ENCODE measurements at places on chromosomes 3 and 15.

DNA sequence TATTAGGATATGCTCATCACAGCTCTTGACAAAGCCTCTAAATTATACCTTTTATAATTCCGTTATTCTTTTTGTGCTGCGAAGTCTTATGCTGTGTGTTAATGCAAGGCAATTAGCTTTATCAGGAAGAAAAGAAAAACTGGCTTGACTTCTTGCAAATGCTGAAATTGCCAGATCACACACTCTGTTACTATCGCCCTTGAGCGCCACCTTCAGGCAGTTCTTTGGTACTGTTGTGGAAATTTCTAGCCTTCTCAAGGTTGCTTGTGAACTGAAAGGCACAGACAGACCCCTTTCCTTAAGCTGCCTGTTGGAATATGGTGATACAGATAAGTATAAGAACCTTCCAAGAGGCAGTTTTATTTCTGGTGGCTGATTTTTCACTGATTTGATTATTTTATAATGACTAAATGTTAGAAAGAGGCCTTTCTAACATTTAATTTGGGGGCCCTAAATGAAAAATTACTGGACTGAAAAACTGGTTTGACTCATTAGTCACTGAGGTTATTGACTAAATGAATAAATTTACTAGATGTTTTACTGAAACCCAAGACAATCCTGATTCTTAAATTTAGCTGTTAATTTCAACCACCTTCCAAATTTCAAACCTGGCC, 126.2 kb upstream of the RASGRP1 start:
- H3K4me1 ChIP-seq = no peaks in the 10 kb centered on the region
- H3K36me3 ChIP-seq = no peaks in the 10 kb centered on the region
- H3K27ac ChIP-seq = no peak overlapping the region
- DNase-seq = peak; percentile 48

- no peak for DNase-seq
- no peaks in the 10 kb centered on the region for H3K36me3 ChIP-seq
- no peaks in the 10 kb centered on the region for H3K27me3 ChIP-seq
These were observed 24.3 kb upstream of the SUCLG2 start for GRCh38 chr3:67678665-67679064.

- no peak overlapping the region for H3K4me3 ChIP-seq
- H3K4me1 ChIP-seq = no peaks in the 10 kb centered on the region
- H3K27ac ChIP-seq = no peak overlapping the region
- no peaks in the 10 kb centered on the region for H3K27me3 ChIP-seq
These were observed 528.4 kb upstream of the RGMA start for GRCh38 chr15:93617443-93617842.

- H3K27ac ChIP-seq = no peak overlapping the region
- no peaks in the 10 kb centered on the region for H3K4me1 ChIP-seq
These were observed 215.3 kb downstream of the ROBO2 start for GRCh38 chr3:77254967-77255831.

DNA sequence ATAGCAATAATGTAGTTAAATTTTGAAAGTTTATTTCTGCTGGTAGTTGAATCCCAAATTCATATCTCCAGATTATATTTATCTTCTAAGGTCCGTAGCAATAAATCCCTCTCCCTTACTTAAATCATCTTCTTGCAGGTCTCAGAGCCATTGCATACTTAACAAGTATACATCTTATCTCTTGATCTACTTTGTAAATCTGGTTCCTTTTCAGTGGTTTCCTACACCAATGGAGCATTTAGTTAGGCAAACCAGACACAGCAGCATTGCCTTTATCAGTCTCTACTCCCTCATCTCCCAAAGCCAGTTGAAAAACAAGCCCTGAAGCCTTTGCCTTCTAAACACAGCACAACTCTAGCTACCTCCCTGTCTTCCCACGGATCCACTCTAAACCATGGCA, 440.9 kb downstream of the CNTN6 start:
- no peaks in the 10 kb centered on the region for H3K27me3 ChIP-seq
- no peak for DNase-seq
- no peaks in the 10 kb centered on the region for H3K36me3 ChIP-seq
- H3K4me1 ChIP-seq = no peaks in the 10 kb centered on the region

DNA sequence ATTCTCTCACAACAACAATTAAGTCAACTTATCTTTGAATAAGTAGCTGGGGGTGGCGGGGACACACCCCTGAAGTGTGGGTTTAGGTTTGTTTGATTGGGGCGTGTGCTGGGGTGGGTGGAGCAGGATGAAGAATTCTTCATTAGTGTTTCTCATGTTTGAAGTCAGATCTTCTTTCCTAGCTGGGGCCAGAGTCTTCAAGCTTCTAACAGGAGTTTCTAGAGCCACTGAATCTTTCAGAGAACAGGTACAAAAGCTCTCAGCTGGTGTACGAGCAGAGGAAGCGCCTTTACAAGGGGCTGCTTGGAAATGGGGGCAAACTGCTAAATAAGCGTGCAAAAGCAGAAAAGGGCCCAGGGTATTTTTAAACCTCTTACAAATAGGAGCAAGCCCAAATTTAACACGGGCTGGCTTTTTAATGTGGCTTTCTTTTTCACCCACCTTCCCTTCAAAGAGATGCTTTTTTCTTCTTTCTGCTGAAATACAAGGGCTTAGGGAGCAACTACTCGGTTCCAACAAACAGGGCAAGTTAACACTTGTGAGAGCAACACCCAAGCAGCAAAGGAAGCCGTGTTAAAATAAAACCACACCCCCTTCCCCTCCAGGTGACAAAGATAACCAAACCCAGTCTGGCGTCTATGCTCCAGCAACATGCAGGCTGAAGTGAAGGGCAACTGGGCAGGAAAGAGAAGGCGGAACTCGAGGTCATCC, 86.9 kb upstream of the RASGRP1 start:
- no peaks in the 10 kb centered on the region for H3K4me1 ChIP-seq
- no peak overlapping the region for H3K4me3 ChIP-seq
- H3K27me3 ChIP-seq = no peaks in the 10 kb centered on the region
- H3K36me3 ChIP-seq = no peaks in the 10 kb centered on the region
- DNase-seq = no peak

- H3K4me3 ChIP-seq = no peak overlapping the region
- no peaks in the 10 kb centered on the region for H3K36me3 ChIP-seq
- no peaks in the 10 kb centered on the region for H3K27me3 ChIP-seq
- DNase-seq = no peak
- H3K27ac ChIP-seq = no peak overlapping the region
These were observed 275.6 kb downstream of the BBX start for GRCh38 chr3:107798381-107798780.

DNA sequence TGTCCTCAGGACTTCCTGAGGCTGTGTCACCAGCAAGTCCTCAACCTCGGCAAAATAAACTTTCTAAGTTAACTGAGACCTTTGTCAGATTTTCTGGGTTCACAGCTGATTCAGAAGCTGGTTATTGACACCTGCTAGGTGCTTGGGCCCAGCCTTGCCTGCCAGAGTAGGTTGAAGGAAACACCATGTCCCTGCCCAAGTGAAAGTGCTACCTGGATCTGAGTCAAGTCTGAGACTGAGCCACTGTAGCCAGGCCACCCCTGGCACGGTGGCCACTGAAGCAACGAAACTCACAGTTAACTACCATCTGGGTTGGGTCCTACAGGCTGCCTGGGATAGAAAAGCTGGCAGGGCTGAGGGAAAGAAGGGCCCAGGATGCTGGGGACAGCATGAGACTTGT, 8.2 kb downstream of the HYAL2 start:
- no peak for DNase-seq
- no peaks in the 10 kb centered on the region for H3K36me3 ChIP-seq
- no peak overlapping the region for H3K27ac ChIP-seq
- H3K4me3 ChIP-seq = no peak overlapping the region

GRCh38 chr15:83310521-83311456, 26.3 kb upstream of the BNC1 start:
- H3K27me3 ChIP-seq = no peaks in the 10 kb centered on the region
- DNase-seq = no peak
- no peak overlapping the region for H3K27ac ChIP-seq
- H3K4me1 ChIP-seq = no peaks in the 10 kb centered on the region
- H3K4me3 ChIP-seq = no peak overlapping the region
- H3K36me3 ChIP-seq = no peaks in the 10 kb centered on the region

DNA sequence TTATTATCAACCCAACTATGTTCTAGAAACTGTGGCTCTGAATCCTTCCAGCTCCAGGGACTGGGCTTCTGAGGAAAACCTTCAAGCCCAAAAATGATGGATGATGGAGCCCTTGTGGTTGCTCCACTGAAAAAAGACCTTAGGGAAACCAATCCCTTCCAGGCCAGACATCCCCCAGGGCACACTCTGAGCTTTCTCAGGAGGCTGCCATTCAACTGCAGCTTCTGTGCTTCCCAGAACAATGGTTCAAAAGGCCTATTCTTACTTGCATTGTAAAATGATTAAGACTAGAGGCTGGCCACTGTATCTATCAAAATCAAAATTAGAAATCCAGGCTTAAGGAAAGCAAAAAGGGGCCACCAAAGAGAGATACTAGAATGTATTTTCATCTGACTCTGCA, 27.3 kb downstream of the EID1 start:
- H3K4me3 ChIP-seq = no peak overlapping the region
- no peaks in the 10 kb centered on the region for H3K27me3 ChIP-seq
- no peak overlapping the region for H3K27ac ChIP-seq
- no peaks in the 10 kb centered on the region for H3K36me3 ChIP-seq

DNA sequence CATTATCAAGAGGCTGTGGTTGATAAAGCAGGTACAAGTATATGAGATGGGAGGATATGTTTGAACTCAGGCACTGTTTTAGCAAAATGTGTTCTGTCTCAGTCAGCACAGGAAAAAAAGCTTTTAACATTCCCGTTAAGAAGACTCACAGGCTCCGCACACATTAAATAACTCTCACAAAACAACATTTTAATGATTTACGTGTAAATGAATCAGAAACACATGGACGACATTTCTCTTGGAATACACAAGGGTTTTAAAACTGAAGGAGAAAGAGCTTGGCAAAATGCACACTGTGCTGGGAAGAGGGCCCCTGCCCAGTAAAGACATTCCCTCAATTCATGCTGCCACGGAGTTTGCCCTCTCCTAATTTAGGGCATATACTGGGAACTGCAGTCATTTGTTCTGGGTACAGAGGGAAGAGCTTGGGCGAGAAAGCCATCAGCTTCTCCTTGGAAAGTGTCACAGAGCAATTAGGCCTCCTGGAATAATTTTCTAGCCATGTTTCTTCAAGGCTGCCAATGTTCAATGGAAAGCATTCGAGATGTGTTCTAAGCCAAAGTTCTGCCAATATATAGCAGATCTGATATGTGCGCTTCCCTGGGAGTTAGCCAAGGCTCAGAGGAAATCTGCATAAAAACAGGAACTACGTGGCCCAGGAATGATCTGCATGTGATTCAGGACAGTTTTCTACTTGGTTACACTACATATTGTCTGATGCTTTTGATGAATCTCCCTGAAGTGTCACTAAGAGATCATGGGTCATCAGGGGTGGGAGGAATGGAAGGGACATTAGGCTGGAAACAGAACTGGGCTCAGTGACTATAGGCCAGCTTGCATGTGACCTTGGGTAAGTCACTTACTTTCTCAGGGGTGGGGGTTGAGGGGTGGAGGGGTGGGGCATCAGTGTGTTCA, 2.2 kb upstream of the MASP1 start:
- no peak for DNase-seq
- no peaks in the 10 kb centered on the region for H3K4me1 ChIP-seq
- no peak overlapping the region for H3K27ac ChIP-seq
- no peaks in the 10 kb centered on the region for H3K27me3 ChIP-seq
- peak overlapping the region; percentile 1 for H3K4me3 ChIP-seq

DNA sequence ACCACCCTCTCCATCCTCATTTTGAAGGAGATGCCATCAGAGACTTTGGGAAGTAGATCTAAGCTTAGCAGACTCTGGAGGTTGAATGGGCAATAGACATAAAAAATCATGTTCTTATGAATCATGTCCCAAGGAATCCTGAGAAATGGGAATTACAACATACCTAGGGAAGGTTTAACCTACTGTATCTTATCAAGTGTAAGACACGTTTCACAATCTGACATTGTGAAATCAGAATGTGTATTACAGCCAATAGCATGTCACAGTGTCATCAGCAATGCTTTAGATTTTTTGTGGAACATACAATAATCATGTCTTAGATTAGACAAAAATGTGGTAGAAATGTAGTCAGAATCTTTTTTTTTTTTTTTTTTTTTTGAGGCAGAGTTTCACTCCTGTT, 332.4 kb upstream of the TLE3 start:
- H3K27ac ChIP-seq = no peak overlapping the region
- H3K4me3 ChIP-seq = no peak overlapping the region
- no peaks in the 10 kb centered on the region for H3K27me3 ChIP-seq

DNA sequence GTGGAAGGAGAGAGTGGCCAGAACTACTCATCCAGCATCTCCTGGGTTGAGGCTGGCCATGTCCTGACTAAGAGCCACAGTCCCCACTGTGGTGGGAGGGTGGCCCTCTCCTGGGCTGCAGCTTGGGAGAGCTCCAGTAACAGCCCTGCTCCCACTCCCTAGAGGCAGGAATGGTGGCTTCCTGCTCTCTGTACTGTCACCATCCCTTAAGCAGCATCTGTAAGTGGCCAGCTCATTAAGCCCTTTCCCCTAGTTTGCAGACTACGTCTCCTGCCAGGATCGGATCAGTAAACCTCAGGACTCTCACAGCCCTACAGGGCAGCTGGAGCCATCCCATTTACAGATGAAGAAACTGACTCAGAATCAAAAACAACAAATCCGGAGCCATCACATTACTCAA, 30.5 kb downstream of the DNAJB8 start:
- H3K4me1 ChIP-seq = peaks cover 3% of the 10 kb centered on the region
- H3K4me3 ChIP-seq = no peak overlapping the region
- DNase-seq = no peak
- no peak overlapping the region for H3K27ac ChIP-seq
- H3K27me3 ChIP-seq = no peaks in the 10 kb centered on the region
- H3K36me3 ChIP-seq = no peaks in the 10 kb centered on the region

DNA sequence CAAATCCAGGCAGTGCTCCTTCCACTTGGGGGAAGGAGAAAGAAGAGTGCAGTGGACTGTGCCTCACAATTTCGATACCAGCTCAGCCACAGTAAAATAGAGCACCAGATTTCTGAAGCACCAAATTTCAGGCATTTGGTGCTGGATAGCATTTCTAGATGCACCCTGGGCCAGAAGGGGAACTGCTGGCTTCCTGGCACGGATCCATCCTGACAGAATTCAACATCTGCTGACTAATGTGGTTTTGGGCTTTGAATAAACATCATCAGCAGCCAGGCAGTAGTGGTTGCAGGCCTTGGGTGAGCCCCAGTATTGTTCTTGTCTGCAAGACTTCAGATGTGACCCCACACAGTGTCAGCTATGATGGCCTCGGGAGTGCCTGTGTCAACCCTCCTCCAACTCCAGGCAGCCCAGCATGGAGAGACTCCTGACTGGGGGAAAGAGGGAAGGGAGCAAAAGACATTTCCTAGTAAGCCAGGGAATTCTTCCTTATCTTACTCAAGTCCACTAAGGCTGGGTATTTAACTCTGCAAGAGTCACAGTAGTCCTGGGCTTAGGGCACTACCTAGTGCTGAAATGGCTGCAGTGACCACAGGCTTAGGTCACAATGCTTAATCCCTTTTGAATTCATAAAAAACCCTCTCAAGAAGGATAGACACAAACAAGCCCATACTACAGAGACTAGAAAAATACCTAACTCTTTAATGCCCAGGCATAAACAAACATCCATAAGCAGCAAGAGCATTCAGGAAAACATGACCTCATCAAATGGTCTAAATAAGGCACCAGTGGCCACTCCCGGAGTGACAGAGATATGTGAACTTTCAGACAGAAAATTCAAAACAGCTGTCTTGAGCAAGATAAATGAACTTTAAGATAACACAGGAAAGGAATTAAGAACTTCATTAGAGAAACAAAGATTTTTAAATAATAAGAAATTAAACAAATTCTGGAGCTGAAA, 74.7 kb downstream of the SPATA16 start:
- no peaks in the 10 kb centered on the region for H3K4me1 ChIP-seq
- no peak for DNase-seq

Data from ovary (tissue), 10 donors.